ENCODE measurements at places on chromosomes 12 and 14.

- DNase-seq, result no peak
Observed at GRCh38 chr14:59816941-59817340, 53.6 kb downstream of the RTN1 start.

GRCh38 chr14:77338302-77338701 lies 17.5 kb downstream of the GSTZ1 start:
- DNase-seq, result no peak

DNA sequence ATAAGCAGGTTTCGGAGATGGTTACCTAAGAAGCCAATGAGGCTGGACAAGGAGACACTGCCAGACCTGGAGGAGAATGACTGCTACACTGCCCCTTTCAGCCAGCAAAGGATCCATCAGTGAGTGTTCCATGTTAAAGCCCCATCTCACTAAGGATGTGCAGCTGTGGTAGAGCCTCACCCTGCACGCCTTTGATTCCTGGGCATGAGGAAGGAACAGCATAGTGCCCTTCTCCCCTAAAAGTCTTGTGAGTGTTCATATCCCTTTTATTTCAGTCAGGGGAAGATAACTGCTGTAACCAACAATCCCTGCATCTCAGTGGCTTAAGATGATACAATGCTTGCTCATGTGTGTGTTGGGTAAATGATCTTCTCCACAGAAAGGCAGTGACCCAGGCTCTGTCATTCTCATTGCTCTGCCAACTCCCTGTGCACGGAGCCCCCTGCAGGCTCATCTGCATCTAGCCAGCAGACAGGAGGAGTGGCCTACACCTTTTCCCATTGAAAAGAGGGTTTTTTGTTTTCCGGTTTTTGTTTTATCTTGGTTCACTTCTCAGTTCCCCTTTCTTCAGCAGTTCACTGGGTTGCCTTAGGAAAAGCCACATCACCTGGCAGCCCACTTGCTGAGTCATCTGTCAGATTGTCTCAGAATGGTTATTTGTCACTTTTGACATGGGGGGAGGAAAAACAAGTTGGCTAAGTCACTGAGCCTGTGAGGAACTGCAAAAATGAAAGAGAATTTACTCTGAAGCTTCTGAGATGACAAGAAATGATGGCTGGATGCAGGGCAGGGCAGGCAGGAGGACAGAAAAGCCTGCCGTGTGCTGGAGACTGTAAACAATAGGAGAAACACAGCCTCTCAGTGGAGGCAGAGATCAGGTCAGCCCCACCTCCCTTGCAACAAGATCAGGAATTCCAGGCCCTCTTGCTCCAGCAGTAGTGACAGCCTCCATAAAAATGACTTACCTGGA lies 193.3 kb downstream of the ANO4 start:
- DNase-seq, result no peak

GRCh38 chr12:50123203-50123602 lies 11.2 kb downstream of the COX14 start:
- DNase-seq, result no peak

- no peak for DNase-seq
Observed at GRCh38 chr12:89664441-89664840, 44.2 kb downstream of the ATP2B1 start.

DNA sequence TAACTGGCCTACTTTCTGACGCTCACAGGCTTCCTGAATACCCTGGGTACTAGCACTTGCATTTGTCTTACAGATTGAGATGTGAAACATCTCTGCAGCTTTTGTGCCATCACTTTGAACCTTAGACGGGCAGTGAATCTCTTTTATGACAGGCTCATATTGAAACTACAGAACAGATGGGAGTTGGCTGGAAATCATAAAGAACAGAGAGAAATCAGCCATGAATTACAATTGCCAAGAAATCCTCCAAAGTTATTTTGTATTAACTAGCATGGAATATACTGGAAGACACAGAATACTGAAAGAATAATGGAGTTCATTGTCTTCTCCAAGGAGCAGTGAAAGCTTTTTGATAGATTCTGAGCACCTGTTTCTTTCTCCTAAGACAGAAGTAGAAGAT lies 32.7 kb downstream of the MYF5 start:
- no peak for DNase-seq

DNA sequence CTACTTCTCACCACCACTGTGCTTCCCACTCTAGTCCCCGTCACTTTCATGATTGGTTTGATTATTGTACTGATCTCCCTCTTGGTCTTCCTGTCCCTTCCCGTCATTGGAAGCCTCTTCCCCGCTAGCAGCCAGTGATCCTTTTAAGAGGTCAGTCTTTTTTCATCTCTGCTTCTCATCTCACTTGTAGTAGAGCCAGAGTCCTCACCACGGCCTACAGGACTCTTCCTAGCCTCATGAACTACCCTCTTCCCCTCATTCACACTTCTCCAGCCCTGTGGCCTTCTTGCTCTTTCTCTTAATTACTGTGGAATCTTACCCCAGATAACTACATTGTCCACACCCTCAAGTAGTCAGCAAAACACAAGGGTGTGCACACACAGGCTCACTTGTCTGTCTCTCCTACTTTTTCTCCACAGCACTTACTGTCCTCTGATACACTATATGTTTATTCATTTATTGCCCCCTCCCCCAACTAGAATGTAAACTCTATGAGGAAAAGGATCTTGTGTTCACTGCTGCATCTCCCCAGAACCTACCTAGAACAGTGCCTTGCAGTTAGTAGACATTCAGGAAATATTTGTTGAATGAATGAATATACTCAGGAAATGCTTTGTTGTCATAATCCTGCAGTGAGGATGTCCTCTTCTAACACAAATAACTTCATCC lies 66.3 kb downstream of the CKB start:
- no peak for DNase-seq

- no peak for DNase-seq
Observed at GRCh38 chr12:124625867-124626675, 58.7 kb upstream of the NCOR2 start.

GRCh38 chr12:4705824-4706223 lies 14.4 kb upstream of the GALNT8 start:
- DNase-seq, result no peak

DNA sequence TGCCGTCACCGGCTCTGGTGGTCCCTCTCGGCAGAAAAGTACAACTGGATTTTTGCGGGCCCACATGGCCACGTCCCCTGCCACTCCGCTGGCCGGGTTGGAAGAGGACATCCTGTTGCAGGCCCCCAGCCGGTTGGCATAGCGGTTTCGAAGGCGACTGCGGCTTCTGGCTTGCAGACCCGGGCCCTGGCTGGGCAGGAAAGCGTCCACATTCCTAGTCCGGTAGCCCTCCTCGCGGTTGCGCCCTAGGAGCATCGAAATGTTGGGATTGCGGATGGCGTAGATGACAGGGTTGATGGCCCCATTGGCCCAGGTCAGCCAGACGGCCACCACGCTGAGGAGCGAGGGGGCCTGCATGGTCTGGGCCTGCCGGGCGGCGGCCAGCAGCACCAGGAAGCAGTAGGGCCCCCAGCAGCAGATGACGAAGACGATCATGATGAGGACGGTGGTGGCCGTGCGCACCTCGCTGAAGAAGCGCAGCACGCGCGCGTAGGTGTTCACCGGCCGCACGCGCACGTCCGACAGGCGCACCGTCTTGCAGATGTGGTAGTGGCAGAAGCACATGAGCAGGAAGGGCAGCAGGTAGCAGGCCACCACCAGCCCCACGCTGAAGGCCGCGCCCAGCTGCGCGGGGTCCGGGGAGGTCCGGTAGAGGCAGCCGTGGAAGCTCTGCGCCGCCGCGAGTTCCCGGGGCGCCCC lies 1.2 kb downstream of the GPR135 start:
- peak; percentile 36 for DNase-seq

GRCh38 chr12:126761420-126761819 lies 1505.5 kb upstream of the TMEM132C start:
- DNase-seq, result no peak

- no peak for DNase-seq
Observed at GRCh38 chr14:94636744-94637412, 24.7 kb downstream of the SERPINA3 start.

DNA sequence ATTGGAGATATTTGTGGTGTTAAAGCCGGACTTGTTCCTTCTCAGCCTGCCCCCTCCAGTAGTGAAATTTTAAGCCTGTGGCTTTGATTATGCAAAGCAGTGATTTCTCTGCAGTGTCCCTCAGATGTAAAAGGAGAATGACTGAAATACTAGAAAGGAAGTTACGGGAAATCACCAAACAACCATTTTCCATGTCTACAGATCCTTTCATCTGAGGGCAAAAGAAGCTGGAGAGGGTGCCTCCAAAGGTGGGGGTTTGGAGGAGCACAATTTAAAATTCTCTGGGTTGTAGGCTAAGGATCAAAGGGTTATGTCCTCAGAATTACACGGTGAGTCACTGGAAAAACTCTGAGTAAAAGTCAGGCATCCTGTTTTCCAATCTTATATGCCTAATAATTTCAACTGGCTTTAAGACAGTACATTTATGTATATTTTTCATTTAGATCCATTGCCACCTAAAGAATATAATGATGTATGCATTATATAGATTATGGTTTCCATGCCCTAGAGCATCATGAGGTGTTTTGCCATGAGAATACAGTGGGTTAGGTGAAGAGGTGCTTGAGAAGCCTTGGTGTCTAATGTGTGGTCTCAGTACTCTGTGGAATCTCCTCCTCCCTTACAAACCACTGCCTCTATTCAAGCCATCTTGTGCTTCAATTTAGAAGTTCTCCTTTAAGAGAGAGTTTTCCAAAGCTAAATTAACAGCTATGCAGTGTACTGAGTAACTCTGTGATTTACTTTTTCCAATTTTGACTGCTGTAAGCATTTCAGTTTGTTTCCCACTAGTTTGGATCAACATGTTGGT lies 362.1 kb downstream of the RAD51B start:
- DNase-seq, result no peak

DNA sequence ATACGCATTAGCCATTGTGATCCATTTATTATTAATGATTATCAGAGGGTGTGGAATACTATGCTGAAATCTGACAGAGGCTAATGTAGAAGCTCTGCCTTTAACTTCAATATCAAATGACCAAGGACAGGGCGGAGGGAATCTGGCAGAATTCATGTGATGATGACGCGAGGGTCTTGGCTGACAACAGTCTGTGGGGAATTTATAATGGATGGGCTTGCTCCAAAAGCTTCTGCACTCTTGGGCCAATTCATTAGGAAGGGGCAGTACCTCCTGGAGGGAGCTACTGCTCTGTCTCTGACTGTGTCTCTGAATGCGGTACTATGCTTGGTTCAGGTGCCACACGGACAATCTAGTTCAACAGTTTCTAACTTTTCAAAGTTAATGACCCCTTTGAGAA lies 46.2 kb downstream of the GALNT8 start:
- DNase-seq, result no peak

DNA sequence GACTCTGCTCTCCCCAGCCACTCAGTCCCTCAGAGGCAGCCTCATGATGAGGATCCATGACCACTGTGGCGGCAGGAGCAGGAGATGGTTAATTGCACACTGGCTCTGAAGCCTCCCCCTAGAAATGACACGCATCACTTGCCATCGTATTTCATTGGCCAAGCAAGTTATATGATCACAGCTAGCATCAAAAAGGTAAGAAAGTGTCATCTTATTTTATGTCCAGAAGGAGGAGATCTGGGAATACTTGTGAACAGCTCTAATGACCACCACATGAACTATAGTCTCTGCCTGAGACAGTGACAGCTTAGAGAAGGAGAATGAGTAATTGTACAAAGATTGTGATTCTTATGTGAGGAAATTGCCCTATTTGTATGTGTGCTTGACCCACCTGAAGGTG lies 363.4 kb downstream of the NUAK1 start:
- DNase-seq, result no peak

DNA sequence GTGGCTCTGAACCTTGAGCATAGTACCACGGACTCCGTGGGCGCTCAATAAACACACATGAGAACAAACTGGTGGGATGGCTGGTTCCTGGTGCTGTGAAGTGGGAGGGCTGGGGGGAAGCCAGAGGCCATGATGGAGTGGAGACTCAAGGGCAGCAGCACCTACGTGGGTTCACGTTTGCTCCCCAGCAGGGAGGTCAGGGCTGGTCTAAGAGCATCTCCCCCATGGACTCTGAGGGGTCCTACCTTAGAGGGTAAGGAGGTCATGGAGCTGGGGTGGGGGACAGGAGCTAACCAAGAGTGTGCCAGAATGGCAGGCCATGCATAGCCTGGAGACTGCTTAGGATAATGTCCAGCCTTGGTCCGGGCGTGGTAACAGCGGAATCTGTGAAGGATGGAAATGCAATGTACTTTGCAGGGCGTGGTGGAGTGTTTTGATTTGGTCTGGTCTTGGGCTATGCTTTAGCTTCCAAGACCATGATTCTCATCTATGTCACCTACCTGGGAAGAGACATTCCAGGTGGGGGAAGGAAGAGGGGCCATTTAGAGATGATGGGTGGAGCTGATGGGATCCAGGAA lies 103.0 kb downstream of the PRMT8 start:
- no peak for DNase-seq

GRCh38 chr14:22088614-22089342 lies 415.2 kb upstream of the OR4E1 start:
- DNase-seq, result no peak

- DNase-seq, result no peak
Observed at GRCh38 chr12:106551410-106551809, 31.4 kb upstream of the RFX4 start.

Measured in stimulated activated CD4-positive, alpha-beta T cell treated with anti-CD3 and anti-CD28 coated beads, TNF-alpha, amount 100 ng/mL, for 48 hours (primary cell).